ENCODE measurements at places on chromosomes 16 and 17.

DNA sequence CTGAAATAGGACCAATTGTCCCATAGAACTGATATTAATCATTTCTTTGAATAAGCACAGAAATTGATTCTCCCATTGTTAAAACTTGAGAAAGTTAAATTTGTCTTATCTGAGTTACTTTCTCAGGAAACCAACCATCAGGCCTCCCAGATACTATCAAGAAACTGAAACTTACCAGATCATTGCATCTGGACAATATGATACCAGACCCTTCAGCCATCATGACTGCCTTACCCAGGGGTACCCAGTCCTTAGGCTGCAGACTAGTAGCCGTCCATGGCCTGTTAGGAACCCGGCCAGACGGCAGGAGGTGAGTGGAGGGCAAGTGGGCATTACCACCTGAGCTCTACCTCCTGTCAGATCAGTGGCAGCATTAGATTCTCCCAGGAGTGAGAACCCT lies 7.8 kb downstream of the STXBP4 start:
- no peak for DNase-seq

- no peak for DNase-seq
These were observed 31.9 kb upstream of the ACSF3 start for GRCh38 chr16:89061590-89062380.

DNA sequence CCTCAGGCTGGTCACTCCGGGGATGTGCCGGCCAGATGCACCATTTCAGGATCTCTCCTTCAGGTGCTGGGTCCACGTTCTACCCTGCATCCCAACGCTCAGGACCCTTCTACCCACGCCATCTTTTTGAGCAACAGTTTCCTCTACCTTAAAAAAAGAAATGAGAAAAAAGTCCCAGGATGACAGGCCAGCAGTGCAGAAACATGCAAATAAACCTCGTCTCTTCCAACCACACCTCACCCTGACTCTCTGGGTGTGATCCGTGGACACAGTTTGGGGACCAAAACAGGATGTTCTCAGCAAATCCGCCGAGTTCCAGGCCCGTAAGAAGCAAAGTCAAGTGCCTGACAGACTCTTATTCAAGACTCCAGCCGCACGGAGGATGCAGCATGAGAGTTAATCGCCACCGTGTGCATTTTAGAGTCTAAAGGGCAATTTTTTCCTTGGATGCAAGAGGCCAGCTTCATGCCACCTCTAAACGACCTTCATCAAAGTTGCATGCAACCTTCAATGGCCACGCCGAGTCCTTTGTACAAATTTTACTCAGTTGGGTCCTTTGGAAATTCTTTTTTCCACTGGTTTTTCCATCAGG lies 99.6 kb downstream of the ZFHX3 start:
- DNase-seq, result no peak

- DNase-seq, result no peak
These were observed 8.6 kb downstream of the GNA13 start for GRCh38 chr17:65047941-65048340.

GRCh38 chr16:70156207-70156978 lies 17.2 kb upstream of the CLEC18C start:
- no peak for DNase-seq

DNA sequence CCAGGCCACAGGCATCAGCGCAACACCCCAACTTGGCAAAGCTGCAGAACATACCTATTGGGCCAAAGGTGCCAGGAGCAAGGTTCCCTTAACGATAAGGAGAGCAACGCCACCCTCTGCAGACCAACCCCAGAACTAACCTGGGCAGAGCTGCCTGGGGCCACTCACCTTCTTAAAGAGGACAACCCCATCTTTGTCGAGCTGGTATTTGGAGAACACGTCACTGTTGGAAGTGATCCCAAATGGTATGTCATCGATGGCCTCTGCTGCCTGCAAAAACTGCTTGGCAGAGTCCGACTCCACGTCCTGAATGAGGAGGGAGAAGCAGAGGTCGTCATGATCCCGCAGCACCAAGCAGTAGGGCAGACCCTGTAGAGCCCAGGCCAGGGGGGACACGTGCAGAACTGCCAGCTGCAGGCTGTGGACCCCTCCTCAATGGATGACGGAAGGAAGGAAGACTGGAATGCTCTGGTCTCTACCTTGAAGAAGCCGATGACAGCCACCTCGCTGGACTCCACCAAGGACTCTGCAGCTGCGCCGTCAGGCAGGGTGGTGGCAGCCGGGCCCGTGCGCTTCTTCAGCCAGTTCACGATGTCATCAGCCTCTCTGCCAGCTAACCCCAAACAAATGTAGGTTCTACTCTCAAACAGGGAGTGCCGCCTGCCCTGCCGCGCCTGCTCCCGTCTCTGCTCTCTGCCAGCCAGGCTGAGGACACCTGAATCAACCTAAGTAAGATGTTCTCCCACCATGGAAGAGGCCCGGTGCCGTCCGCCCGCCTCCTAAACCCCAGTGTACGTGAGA lies 5.2 kb downstream of the P4HB start:
- no peak for DNase-seq

GRCh38 chr17:17812211-17813054 lies 24.4 kb downstream of the SREBF1 start:
- no peak for DNase-seq

DNA sequence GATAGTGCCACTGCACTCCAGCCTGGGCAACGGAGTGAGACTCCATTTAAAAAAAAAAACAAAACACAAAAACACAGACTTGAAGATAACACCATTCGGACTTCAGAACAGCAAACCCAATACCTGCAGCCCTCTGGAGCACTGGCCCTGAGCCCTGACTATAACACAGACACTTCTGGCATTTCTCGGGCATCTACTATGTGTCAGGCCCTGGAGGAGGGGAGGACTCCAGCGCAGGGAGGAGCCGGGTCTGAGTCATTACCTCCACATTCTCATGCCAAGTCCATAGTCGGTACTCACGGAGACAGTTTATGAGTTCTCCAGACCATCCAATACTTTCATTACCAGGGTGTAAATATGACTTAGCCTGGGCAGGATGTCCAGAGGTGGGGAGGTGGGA lies 48.8 kb downstream of the PITPNM3 start:
- peak; percentile 89 for DNase-seq

DNA sequence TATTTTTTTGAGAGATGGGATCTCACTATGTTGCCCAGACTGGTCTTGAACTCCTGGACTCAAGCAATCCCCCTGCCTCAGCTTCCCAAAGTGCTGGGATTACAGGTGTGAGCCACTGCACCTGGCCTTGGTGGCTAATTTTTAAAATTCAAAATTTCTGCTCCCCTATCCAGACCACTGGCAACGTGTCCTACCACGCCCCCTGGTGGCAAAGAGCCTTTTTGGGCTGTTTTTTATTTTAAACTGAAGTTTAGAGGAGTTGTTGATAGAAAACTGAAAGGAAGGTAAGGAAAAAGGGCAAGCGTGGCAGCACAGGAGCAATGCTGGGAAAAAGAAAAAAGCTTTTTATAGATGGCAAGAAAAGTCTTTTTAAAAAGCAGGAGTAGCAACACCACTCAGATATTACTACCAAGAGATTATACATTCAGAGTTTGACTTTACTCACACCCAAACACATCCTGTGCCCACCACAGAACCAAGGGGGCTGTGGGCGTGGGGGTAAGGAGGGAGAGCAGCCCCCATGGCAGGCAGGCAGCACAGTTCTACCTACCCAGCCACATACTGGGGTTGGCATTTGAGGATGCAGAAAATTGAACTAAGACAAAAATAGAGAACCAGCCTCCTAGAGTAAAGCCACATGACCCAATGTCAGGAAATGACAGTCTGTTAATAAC lies 4.2 kb upstream of the MXRA7 start:
- DNase-seq, result no peak
